ENCODE measurements at places on chromosomes 6 and 20.

- no peak for DNase-seq
These were observed 104.0 kb downstream of the EYA2 start for GRCh38 chr20:46998477-46999240.

DNA sequence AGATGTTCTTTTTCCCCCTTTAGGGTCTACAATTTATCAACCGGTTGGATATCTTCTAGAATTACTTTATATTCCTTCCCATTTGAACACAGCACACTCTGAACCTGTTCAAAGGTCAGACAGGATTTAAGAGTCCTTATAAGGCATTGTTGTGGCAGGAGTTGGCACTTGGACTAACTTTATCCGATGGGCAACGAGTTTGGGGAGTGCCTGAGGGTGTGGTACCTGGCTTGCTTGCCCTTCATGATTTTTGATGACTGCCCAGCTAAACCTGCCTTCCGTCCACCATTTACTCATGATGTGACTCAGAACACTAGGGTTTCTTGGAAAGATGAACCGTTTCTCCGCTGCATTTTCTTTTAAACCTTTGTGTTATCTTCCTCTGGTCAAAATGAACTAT, 285.2 kb downstream of the FOXC1 start:
- no peak for DNase-seq

- DNase-seq: no peak
These were observed 262.3 kb downstream of the ADGB start for GRCh38 chr6:146861029-146861563.

DNA sequence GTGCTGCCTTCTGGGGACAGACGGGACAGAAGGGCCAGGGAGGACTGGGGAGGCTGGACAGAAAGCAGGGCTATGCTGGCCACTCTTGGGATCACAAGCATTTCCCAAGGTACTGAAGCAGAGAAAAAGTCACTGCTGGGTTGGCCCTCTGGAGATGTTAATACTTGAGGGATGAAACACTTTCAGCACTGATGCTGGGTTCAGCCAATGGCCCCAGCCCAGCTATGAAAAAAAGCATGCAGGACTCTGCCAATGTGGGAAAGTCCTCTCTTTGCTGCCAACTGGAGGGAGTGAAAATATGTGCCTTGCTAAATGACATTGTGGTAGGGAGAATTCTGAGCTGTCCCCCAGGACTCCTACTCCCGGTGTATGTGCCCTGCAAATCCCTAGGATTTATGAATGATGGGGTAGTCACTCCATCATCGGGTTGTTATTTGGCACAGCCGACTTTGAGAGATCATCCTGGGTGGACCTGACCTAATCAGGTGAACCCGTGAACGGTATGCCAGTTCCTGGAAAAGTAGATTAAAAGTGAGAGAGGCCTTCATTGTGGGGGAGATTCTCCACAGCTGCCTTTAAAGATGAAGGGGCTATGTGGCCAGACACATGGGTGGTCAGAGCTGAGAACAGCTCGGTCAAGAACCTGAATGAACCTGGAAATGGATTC, 119.9 kb upstream of the TRAF3IP2 start:
- DNase-seq: no peak

- DNase-seq: no peak
These were observed 187.7 kb upstream of the MYLIP start for GRCh38 chr6:15941168-15941567.

All from adrenal gland (tissue), 19 donors.